Activated B cell treated with CpG ODN at 0.5 μM for 24 hours (primary cell): ENCODE measurements at places on chromosomes 16 and 17. TPM values are rescaled to one million over a fixed set of nuclear protein-coding genes. Genes with fewer than 3 reads are reported as not detected.

CHST5 gene
- 0.11 TPM in 1 of 2 replicates, not detected in the other for total RNA-seq

CTDNEP1 gene
- 165 and 168 TPM in 2 replicates for total RNA-seq

DYNLL2 gene
- 19.5 and 19.6 TPM in 2 replicates for total RNA-seq

AIPL1 gene
- not detected in 2 replicates for total RNA-seq

ENPP7 gene
- 1.4 and 1.5 TPM in 2 replicates for total RNA-seq

RRAD gene
- 0.15 TPM in 1 of 2 replicates, not detected in the other for total RNA-seq

HEATR9 gene
- total RNA-seq, result not detected in 2 replicates

MTSS2 gene
- 0.81 and 1.4 TPM in 2 replicates for total RNA-seq

KCNJ18 gene
- not detected in 2 replicates for total RNA-seq

SEPTIN12 gene
- not detected in 2 replicates for total RNA-seq

ELMO3 gene
- 6.8 and 6.9 TPM in 2 replicates for total RNA-seq

CCL8 gene
- total RNA-seq, result not detected in 2 replicates

GRCh38 chr16:14548933-14549788 lies 80.9 kb downstream of the PARN start:
- DNase-seq, result no peak
- no peaks in the 10 kb centered on the region for H3K27me3 ChIP-seq
- no peaks in the 10 kb centered on the region for H3K4me1 ChIP-seq
- H3K27ac ChIP-seq, result no peak overlapping the region
- no peak overlapping the region for H3K4me3 ChIP-seq

DNA sequence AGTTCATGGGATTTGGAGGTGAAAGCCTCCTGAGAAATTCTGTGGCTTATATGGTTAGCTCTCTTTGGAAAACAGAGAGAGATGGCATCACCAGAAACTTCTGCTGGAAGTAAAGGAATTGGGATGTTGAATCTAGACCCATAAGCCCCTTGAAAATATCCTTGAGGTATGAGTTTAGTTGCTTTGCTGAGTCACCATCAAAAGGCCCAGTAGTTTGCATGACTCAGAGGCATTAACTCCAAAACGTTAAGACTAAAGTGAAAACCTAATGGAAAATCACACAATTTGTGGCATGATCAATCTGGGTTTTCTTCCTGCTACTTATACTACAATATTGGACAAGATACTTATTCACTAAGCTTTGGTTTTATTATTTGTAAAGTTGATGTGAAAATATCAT lies 349.2 kb upstream of the SALL1 start:
- no peaks in the 10 kb centered on the region for H3K36me3 ChIP-seq
- H3K4me1 ChIP-seq, result no peaks in the 10 kb centered on the region
- no peak for DNase-seq
- no peak overlapping the region for H3K27ac ChIP-seq

- peaks cover 24% of the 10 kb centered on the region for H3K4me1 ChIP-seq
- H3K4me3 ChIP-seq, result no peak overlapping the region
- no peak for DNase-seq
- H3K27me3 ChIP-seq, result no peaks in the 10 kb centered on the region
These were observed 35.6 kb downstream of the MAP2K6 start for GRCh38 chr17:69450131-69450530.

- no peaks in the 10 kb centered on the region for H3K27me3 ChIP-seq
- peaks cover 22% of the 10 kb centered on the region for H3K36me3 ChIP-seq
- H3K4me1 ChIP-seq, result peaks cover 10% of the 10 kb centered on the region
- DNase-seq, result no peak
These were observed 144.1 kb downstream of the CHD9 start for GRCh38 chr16:53198933-53199332.

GRCh38 chr17:75394332-75394918 lies 11.1 kb downstream of the GRB2 start:
- H3K4me1 ChIP-seq, result peaks cover 84% of the 10 kb centered on the region
- peak overlapping the region; percentile 92 for H3K4me3 ChIP-seq
- peaks cover 69% of the 10 kb centered on the region for H3K36me3 ChIP-seq
- no peaks in the 10 kb centered on the region for H3K27me3 ChIP-seq

GRCh38 chr16:75131081-75131480 lies 14.5 kb upstream of the LDHD start:
- no peak overlapping the region for H3K4me3 ChIP-seq
- DNase-seq, result no peak
- H3K27me3 ChIP-seq, result peaks cover 12% of the 10 kb centered on the region
- H3K36me3 ChIP-seq, result no peaks in the 10 kb centered on the region

DNA sequence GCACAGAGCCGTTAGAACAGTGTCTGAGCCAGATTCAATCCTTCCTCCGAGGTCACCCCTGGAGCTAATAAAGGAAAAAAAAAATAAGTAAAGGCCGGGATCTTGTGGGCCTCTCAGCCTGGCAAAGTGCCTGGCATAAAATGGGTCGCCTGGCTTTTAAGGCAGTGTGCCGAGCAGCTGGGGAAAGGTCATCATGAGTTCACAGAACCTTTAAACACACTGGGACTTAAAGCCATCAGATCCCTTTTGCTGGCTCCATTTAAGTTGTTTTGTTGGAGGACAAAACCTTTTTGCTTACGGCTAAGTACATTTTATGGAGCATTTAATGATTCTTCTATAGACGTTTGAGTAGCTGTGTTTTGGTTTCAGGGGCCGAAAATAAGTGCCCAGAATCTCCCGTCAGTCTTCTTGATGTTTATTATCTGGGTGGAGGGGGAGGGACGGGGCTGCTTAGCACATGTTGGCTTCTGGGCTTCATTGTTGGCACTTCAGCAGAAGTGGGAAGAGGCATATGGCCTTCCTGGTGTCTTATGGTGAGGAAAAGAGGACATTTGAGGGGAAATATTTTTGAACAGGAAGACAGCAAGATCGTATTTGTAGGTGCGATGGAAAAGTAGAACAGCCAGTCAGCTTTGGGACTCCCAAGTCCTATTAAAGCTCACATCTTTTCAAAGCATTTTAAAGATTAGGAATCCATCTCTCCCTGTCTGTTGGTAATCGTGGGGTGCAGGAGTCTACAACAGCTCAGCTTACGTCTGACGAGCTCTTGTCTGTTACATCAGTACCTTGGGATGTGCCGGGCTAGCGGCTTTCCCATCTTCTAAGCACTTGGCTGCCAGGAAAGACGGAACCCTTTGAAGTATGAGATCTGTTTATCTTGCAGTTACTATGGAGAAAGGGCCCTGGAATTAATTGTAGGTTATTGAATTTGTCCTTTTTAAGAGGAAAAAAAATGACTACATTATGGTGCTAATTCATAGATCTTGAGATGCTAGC lies 31.1 kb downstream of the RBFOX1 start:
- no peak overlapping the region for H3K27ac ChIP-seq
- H3K27me3 ChIP-seq, result peaks cover 2% of the 10 kb centered on the region
- no peak for DNase-seq
- no peaks in the 10 kb centered on the region for H3K36me3 ChIP-seq
- H3K4me1 ChIP-seq, result no peaks in the 10 kb centered on the region
- H3K4me3 ChIP-seq, result no peak overlapping the region

DNA sequence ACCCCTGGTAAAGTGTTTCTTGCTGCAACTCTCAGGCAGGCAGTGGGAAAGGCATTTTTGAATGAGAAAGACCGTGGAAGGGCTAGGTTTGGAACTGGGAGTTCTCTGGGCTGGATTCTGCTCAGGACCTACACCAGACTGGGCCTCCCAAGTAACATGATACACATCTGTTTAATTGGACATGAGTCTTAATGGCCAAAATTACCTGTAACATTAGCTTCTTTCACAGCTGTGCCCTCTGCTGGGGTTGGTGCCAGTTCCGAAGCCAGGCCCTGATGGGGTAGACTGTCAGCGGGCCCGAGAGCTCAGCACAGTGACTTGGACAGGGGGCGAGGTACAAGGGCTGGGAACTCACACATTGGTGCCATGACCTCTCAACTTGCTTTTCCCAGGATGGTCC lies 118.9 kb upstream of the IRX3 start:
- no peaks in the 10 kb centered on the region for H3K4me1 ChIP-seq
- no peaks in the 10 kb centered on the region for H3K27me3 ChIP-seq
- no peak for DNase-seq
- no peak overlapping the region for H3K27ac ChIP-seq
- H3K4me3 ChIP-seq, result no peak overlapping the region

- H3K27ac ChIP-seq, result no peak overlapping the region
- H3K36me3 ChIP-seq, result no peaks in the 10 kb centered on the region
- peak overlapping the region; percentile 78 for H3K4me3 ChIP-seq
These were observed 5.2 kb downstream of the TBX4 start for GRCh38 chr17:61457226-61457983.

- H3K27me3 ChIP-seq, result peaks cover 29% of the 10 kb centered on the region
- H3K4me1 ChIP-seq, result peaks cover 19% of the 10 kb centered on the region
- no peak overlapping the region for H3K27ac ChIP-seq
- no peak for DNase-seq
- no peak overlapping the region for H3K4me3 ChIP-seq
These were observed 2.8 kb upstream of the LPCAT2 start for GRCh38 chr16:55506083-55506482.

DNA sequence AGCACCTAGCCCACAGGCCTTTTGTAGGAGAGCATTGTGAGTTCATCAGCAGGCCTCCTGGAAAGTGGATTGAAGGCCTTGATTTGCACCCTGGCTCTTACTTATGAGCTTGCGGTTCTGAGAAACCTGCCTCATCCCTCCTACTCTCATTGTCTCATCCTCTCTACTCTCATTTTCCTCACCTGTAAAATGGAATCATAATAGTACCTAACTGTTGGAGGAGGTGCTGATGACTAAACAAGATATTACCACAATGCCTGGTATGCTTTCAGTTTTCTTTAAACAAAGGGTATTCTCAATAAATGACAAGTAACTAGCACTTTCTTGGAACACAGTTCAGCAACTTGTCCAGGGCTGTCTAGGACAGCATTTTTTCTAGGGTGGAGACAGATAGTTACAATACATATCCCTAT lies 243.1 kb upstream of the MAF start:
- peaks cover 5% of the 10 kb centered on the region for H3K4me1 ChIP-seq
- DNase-seq, result no peak
- H3K27me3 ChIP-seq, result peaks cover 10% of the 10 kb centered on the region
- no peaks in the 10 kb centered on the region for H3K36me3 ChIP-seq
- no peak overlapping the region for H3K27ac ChIP-seq
- no peak overlapping the region for H3K4me3 ChIP-seq

GRCh38 chr17:50845240-50846147 lies 10.1 kb downstream of the WFIKKN2 start:
- H3K27ac ChIP-seq, result no peak overlapping the region
- H3K27me3 ChIP-seq, result no peaks in the 10 kb centered on the region
- H3K4me1 ChIP-seq, result no peaks in the 10 kb centered on the region
- H3K4me3 ChIP-seq, result no peak overlapping the region
- H3K36me3 ChIP-seq, result no peaks in the 10 kb centered on the region

DNA sequence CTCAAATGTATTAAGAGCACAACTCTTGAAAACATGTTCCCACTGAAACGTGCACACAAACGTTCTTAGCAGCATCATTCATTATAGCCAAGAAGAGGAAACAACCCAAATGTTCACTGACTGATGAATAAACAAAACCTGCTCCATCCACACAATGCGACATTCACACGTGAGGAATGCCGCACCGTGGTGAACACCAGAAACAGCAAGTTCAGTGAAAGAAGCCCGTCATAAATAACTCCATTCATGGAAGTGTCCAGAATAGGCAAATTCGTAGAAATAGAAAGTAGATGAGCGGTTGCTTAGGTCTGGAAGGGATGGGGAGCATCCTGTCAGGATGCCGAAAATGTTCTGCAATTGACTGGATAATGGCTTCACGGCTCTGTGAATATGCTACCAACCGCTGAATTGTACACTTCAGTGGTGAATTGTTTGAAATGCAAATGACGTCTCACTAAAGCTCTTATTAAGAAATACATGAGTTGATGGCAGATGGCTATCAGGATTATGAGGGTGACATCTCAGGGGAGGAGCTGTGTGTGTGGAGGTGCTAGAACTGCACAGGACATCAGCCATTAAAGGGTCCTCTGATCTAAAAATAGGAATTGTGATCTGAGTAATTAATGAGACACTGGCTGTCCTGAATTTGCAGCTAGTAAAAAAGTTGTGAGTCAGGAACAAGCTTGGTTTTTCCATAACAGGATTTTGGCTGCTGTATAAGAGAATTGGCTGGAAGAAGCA lies 771.0 kb downstream of the KCNJ18 start:
- H3K27me3 ChIP-seq, result no peaks in the 10 kb centered on the region
- H3K36me3 ChIP-seq, result no peaks in the 10 kb centered on the region
- H3K4me3 ChIP-seq, result no peak overlapping the region
- no peak for DNase-seq

DNA sequence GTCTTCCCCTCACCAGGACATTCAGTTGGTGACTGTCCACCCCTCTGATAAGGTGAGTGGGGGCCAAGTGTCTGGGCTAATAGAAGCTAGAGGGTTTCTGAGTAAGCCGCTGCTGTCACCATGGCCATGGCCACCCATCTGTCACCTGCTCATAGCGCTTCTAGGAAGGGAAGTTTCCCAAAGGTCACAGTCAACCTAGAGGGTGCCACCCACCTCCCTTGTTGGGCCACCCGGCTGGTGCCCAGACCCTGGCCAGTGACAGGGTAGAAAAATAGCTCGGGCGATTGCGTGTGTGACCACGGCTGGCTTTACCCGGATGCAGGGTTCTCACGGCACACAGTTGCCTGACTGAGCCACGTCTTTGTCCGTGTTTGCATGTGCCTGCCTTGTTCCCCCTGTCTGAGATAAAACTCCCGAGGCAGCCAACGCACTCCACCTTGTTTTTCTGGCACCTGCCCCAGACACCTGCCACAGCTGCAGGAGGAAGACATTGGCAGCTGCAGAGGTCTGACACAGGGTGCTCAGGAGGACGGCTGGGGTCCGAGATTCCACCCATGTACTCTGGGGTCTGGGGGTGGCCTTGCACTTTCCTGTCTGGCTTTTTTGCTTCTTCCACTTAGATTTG lies 809 bp downstream of the PIRT start:
- H3K4me3 ChIP-seq, result no peak overlapping the region
- no peak for DNase-seq
- H3K27ac ChIP-seq, result no peak overlapping the region
- no peaks in the 10 kb centered on the region for H3K27me3 ChIP-seq
- no peaks in the 10 kb centered on the region for H3K36me3 ChIP-seq
- no peaks in the 10 kb centered on the region for H3K4me1 ChIP-seq

- H3K4me1 ChIP-seq, result no peaks in the 10 kb centered on the region
- H3K27me3 ChIP-seq, result no peaks in the 10 kb centered on the region
- no peak for DNase-seq
- no peak overlapping the region for H3K4me3 ChIP-seq
- H3K27ac ChIP-seq, result no peak overlapping the region
These were observed 896.2 kb downstream of the CDH11 start for GRCh38 chr16:64225696-64226095.

- H3K36me3 ChIP-seq, result peaks cover 20% of the 10 kb centered on the region
- DNase-seq, result no peak
- no peak overlapping the region for H3K27ac ChIP-seq
These were observed 64.6 kb downstream of the WWOX start for GRCh38 chr16:78163772-78164670.

DNA sequence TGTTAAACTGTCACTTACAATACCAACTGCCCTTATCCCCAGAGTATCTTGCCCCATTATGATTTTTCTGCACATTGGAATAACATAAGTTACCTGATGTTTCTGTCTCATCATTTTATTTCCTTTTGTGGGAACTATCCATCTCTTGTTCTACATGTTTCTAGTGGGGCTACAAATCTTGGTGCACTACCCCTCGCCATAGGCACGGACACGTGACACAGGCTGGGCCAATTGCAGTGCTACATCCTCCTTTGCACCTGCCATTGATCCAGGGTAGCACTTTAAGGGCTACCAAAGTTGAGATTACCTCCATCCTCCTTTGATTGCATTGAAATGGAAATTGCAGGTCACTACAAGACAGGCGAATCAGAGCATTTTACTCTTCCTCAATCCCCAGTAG lies 14.2 kb upstream of the SYT17 start:
- H3K4me1 ChIP-seq, result no peaks in the 10 kb centered on the region
- H3K27ac ChIP-seq, result no peak overlapping the region
- no peaks in the 10 kb centered on the region for H3K27me3 ChIP-seq
- H3K36me3 ChIP-seq, result no peaks in the 10 kb centered on the region
- H3K4me3 ChIP-seq, result no peak overlapping the region

- H3K27ac ChIP-seq, result no peak overlapping the region
- H3K4me3 ChIP-seq, result no peak overlapping the region
- H3K27me3 ChIP-seq, result no peaks in the 10 kb centered on the region
- no peak for DNase-seq
- no peaks in the 10 kb centered on the region for H3K4me1 ChIP-seq
- no peaks in the 10 kb centered on the region for H3K36me3 ChIP-seq
These were observed 342.0 kb downstream of the SOX9 start for GRCh38 chr17:72462814-72463213.
